ENCODE measurements at places on chromosomes 3 and 15.

- DNase-seq, result no peak
These were observed 118.9 kb downstream of the MAGI1 start for GRCh38 chr3:65919826-65920225.

DNA sequence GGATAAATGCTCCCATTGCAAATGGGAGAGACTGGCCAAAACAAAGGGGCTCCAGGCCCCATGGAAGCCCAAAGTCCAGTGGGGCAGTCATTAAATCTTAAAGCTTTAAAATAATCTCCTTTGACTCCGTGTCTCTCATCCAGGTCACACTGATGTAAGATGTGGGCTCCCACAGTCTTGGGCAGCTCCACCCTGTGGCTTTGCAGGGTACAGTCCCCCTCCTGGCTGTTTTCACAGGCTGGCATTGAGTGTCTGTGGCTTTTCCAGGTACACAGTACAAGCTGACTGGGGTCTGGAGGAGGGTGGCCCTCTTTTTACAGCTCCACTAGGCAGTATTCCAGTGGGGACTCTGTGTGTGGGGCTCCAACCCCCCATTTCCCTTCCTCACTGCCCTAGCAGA is 45.9 kb downstream of the NIPA2 start:
- DNase-seq, result no peak

- no peak for DNase-seq
These were observed 236.3 kb downstream of the MEX3B start for GRCh38 chr15:81809543-81809942.

- no peak for DNase-seq
These were observed 844.3 kb upstream of the SEMA6D start for GRCh38 chr15:46872981-46873330.

GRCh38 chr3:34070831-34071585 is 272.6 kb downstream of the PDCD6IP start:
- DNase-seq, result no peak

GRCh38 chr3:126965526-126966080 is 17.3 kb upstream of the PLXNA1 start:
- no peak for DNase-seq

GRCh38 chr3:46517784-46518181 is 20.0 kb downstream of the RTP3 start:
- DNase-seq, result no peak

GRCh38 chr3:116001151-116001621 is 377.9 kb downstream of the GAP43 start:
- no peak for DNase-seq

- DNase-seq, result no peak
These were observed 75.4 kb downstream of the SEC22A start for GRCh38 chr3:123277106-123277505.

DNA sequence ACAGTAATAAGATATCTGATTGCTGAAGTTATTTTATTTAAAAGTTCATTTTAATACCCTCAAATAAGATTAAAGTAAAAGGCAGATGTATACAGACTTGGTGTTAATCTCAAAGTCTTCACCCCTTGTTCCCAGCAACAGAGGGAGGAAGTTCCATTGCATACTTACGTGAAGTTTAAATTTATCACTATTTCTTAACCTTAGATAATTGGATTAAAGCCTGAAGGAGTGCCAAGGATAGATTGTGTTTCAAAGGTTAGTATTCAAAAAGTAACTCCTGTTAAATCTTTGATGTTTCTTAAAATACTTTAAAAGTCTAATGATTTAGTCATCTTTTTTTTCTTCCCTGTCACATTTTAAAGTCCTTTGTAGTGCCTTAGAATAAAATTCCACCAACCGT is 39.3 kb downstream of the ATP1B3 start:
- no peak for DNase-seq

DNA sequence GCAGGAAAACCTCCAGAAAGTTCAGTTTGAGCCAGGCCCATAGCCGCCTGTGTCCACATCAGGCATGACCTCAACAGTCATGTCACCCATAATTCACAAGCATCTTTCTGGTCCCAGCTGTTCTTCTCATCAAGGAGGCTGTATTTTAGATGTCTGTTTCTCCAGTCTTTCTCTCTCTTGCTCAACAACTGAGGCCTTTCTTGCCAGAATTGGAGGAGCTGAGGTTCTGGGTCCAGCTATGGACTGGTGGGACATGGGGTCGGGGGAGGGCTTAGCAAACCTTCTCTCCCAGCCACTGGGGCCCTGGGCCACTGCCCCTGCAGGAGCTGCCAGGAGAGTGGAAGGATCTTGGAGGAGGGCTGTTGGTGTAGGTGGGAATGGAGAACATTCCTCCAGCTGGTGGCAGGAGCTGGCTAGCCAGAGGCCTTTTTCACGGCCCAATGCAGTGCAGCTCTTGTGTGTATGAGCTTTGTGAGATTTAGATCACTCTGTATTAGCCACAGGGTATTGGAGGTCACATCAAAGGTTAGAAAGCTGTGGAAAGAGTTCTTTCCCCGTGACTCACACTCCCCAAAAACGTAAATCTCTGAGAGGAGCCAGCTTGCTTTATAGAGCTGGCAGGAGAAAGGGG is 23.5 kb downstream of the MAGEF1 start:
- no peak for DNase-seq

DNA sequence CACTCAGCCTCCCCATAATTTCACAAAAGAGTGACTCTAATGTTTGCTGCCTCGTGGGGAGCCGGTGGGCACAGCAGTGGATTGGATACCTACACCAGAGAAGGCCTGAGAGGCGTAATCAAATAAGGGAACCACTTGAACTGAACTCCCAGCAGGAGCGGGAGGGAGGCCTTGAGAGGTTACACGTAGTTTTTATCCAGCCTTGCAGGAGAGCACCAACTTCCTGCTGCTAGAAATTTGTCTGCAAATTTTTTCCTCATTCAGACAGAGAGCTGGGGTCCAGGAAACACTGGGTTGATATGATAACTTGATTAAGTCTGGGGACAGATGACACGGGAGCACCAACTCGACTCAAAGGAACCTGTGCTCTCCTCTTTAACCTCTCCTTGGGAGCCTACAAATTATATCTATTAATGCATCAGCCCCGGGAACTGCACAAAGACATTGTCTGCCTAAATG is 69.8 kb downstream of the HES1 start:
- no peak for DNase-seq

GRCh38 chr3:181794011-181794790 is 82.5 kb downstream of the SOX2 start:
- no peak for DNase-seq

DNA sequence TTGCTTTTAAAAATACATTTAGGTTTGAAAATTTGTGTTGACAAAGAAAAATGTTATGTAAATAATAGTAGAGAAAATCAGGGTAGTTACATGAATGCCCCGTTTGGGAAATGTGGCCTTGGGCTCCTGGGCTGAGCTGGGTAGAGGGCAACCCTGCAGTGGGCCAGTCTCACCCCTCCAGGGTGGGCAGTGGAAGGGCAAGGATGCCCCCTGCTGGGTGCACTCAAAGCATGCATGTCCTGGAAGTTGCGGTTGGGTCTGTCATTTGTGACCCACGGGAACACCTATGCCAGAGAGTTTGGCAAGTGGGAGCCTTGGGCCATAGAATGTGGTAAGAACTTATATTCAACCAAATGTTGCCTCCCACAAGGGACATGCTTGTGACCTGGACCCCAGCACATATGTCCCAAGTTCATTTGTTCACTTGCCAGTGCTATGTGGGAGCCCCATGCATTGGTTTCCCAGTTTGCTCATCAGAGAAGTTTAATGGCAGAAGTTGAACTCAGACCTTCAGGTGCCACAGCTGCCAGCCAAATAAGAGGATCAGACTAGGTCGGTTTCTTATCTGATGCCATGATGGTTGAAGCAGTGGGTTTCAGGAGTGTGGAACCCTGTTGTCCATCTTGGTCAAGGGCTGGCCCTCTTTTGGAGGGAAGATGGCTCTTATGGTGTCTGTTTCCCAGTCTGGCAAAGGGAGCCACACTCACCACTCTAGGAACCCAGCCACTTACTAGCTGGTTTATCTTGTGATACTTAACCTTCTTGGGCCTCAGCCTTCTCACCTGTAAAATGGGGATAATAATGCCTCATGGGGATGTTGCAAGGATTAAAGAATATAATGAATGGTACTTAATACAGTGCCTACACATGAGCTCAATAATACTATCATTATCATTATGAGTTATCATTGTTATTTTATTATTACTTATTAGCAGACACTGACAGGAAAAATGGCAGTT is 2.5 kb upstream of the PLCB2 start:
- DNase-seq, result no peak
